ENCODE measurements at places on chromosomes 1 and 21.

GRCh38 chr1:25944986-25945385 lies 38.8 kb upstream of the STMN1 start:
- no peak for DNase-seq

GRCh38 chr1:12482988-12483387 lies 135.0 kb downstream of the DHRS3 start:
- no peak for DNase-seq

DNA sequence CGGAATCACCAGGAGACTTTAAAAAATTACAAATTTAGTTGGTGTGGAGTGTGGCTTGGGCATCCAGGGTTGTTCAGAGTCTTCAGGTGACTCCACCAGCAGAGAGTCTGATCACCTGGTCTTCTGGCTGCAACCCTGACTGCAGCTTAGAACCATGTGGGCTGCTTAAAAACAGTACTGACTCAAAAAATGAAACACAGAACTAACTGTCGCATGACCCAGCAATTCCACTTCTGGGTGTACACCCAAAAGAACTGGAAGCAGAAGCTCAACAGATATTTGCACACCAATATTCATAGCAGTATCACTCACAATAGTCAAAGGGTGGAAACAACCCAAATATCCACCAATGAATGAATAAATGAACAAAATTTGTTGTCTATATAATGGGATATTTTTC lies 17.3 kb downstream of the TLR5 start:
- no peak for DNase-seq

- no peak for DNase-seq
Observed at GRCh38 chr1:227745568-227746265, 10.5 kb downstream of the SNAP47 start.

- DNase-seq: no peak
Observed at GRCh38 chr1:90200646-90201205, 205.8 kb downstream of the ZNF326 start.

DNA sequence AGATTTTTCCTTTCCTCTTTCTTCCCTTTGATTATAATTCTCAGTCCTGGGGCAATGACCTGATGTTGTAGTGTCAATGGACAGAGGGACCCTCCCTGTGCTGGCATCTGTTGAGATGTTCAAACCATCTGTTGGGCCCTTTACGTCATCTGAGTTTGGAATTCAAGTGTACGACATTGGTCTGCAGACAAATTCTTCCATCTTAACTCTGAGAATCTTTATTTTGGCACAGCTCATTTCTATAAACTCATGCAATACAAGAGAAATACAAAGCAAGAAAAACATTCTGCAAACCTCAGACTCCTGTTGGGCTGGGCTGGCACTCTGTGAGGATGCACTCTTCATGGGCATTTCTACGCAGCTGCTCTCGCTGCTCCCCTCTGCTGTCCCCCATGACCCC lies 54.2 kb downstream of the IFI44 start:
- DNase-seq: no peak

DNA sequence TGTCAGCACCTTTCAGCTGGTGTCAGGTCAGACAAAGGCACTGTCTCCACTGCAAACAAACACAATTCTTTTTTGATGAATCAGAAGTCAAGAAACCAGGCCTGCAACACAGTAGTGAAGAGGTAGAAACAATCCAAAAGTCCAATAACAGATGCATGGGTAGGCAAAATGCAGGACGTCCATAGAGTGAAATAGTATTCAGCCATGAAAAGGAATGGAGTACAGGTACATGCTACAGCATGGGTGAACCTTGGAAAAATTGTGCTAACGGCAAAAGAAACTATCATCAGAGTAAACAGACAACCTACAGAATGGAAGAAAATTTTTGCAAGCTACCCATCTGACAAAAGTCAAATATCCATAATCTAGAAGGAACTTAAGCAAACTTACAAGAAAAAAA lies 26.2 kb upstream of the ZBTB21 start:
- DNase-seq: no peak

- no peak for DNase-seq
Observed at GRCh38 chr21:44415073-44416025, 40.0 kb upstream of the LRRC3 start.

Measured in T-helper 1 cell (primary cell).